Stimulated activated CD4-positive, alpha-beta T cell treated with anti-CD3 and anti-CD28 coated beads, Interleukin-4, amount 100 ng/mL, for 24 hours (primary cell): ENCODE measurements at places on chromosomes 6 and 20.
A peak's percentile ranks its signal among the peaks of the same experiment; 100 is the strongest.

DNA sequence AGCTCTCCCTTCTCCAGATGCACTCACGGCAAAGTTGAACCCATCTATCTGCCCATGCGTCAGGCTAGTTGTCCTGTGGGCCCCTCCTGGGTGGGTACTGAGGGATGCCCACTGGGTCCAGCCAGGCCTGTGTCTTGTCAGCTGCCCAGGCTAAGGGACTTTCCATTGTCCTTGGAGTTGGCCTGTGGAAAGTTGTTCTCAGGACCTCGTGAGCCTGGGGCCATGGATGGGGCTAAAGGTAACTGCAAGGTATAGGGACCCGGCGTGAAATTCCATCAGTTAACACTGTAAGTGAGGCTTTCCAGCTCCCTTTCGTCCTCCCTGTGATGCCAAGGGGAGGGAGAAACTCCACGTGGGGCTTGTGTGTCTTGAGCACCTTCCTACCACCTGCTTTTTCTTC, 126.5 kb downstream of the CEBPB start:
- DNase-seq: no peak

- DNase-seq: no peak
Observed at GRCh38 chr6:86871681-86872080, 65.6 kb upstream of the HTR1E start.

DNA sequence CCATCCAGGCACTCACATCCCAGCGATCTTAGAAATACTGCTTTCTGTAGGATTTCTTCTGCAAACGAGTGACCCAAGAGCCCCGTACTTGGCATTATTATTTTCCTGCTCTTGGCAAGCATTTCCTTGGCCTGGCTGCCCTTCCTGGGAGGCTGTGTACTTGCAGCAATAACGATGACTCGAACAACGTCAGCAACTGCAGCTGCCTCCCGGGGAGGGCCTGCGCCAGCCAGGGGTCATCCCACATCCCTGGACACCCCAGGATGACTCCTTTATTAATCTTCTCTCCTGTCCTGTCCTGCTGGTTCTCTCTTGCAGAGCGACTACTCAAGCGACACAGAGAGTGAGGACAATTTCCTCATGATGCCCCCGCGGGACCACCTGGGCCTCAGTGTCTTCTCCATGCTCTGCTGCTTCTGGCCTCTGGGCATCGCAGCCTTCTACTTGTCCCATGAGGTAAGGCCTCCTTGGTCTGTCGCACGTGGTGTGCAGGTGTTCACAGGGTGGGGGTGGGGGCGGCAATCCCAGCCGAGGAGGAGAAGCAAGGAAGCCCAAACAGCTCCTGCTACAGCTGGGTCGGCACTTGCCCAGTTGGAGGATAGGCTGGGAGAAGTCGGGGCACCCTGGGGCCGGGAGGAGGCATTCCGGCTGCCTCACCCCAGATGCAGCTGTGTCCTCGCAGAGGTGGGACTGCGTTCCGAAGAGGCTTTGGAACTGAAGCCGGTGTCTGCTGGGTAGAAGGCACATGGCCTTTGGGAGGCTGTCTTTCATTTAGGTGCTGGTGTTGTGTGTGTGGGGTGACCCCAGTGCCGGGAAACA, 115.3 kb downstream of the SYNDIG1 start:
- DNase-seq: no peak

DNA sequence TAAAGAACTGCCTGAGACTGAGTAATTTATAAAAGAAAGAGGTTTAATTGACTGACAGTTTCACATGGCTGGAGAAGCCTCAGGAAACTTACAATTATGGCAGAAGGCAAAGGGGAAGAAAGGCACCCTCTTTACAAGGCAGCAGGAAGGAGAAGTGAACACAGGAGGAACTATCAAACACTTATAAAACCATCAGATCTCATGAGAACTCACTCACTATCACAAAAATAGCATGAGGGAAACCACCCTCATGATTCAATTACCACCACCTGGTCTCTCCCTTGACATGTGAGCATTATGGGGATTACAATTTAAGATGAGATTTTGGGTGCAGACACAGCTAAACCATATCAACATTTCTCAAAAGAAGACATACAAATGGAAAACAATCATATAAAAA, 266.3 kb downstream of the EPM2A start:
- DNase-seq: no peak

DNA sequence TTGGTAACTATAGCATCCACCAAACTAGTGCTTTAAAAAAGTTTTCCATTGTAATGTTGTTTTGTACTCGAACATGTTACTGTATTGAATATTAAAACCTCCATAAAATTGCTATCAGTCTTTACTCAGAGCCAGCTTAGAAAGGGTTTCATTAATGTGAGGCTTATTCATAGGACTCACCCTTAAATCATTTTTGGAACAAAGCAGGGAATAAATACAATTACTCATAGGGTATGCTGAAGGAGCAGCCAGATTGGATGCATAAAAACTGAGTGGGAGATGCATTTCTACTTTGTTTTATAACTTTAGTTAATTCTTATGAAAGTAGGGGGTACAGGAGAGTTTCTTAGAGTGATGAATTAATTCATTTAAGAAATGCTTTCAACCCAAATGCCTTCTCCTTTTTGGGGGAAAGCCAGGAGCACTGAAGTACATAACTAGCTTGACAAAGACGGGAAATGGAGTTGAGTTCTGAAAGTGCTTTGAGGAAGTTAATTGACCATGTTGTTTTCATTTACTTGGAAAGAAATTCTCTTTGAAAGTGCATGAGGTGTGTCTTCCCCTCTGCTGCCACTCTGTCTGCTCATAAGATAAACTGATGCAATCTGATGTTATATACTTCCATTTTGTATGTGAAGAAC, 90.3 kb downstream of the RNF144B start:
- DNase-seq: no peak

DNA sequence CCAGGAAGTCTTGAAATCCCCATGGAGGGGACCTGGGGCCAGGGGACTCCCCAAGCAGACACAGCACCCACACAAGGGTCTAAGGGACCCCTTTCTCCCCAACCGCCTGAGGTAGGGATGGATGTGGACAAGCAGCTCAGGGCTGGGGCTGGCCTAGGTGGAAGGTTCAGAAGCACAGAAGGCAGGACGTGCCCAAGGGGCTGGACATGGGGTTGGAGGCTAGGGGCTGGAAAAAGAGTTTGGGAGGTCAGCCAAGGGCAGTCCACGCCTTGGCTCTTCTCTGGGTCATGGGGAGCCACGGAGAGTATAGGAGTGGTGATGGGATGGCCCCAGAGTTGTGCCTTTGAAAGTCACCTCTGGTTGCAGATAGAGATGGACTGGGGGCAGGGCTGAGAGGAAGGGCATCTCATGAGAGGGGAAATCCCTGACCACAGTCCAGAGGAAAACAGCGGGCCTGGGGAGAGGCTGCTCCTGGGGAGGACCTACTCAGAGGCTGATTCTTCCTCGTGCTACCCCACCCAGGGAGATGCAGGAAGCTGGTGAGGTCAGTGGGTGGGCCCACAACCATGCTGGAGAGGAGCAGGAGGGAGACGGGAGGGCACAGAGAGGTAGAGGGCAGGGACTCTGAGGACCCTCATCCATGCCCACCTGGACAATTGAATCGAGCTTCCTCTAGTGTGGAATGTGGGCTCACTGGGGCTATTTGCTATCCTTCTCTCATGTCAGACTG, 2.5 kb upstream of the HSPA12B start:
- DNase-seq: no peak

- no peak for DNase-seq
Observed at GRCh38 chr6:150332939-150333584, 35.8 kb upstream of the IYD start.

GRCh38 chr20:38812709-38813573, 7.4 kb downstream of the PPP1R16B start:
- no peak for DNase-seq

GRCh38 chr20:33291830-33292355, 8.9 kb downstream of the BPIFB1 start:
- peak; percentile 72 for DNase-seq

GRCh38 chr6:40391086-40391485, 196.1 kb downstream of the LRFN2 start:
- no peak for DNase-seq

DNA sequence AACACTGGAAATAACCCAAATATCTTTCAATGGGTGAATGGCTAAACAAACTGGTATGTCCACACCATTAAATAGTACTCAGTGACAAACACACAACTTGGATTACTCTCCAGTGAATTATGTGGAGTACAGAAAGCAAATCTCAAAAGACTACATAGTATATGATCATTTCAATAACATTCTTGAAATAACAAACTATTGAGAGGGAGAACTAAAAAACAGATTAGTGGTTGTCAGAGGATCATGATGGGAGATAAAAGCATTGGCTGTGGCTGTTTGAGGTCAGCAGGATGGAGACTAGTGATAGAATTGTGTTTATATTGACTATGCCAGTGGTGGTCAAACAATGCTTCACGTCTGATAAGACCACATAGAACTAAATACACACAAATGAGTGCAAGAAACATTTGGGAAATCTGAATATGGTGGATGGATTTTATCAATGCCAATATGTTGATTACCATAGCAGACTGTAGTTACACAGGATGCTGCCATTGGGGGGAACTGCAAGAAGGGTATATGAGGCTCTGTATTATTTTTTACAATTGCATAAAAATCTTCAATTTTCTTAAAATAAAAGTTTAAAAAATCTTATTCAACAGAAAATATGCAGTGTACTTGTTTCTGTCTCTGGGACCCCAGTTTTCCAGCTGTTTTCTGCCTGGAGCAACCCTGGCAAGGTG, 242.0 kb downstream of the TBXT start:
- no peak for DNase-seq

DNA sequence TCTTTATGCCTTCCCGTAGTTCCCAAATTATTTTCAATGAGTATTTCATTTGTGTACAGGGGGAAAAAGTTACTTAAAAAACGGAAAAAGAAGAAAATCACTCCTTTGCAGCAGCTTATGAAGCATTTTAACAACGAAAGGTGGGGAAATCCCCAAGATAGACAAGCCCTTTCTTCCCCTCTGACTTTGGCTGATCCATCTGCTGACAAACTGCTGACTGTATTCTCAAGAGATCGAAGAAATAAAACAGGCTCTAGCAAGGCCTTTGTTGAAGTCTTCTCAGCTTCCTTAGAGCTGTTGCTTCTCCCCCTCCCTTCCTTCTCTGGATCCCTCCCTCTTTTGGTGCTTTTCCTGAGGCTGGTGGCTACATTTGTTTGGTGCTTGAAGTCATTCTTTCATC, 325.2 kb downstream of the NRN1 start:
- DNase-seq: no peak

DNA sequence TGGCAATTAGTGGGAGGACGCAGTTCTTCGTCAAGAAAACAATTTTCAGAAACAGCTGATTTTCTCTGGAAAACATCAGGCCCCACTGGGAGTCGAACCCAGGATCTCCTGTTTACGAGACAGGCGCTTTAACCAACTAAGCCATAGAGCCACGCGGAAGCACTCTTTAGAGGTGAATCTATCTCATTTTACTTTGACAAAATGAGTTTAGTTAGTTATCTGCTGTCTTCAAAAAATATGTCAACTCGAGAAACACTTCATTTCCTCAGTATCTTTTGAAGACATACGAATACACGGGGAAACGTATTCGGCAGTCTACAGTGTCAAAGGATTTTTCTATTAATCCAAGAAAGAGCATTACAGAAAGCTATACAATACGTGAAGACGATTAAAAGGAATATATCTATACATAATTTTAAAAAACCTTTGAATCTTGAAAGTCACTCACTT, 26.7 kb downstream of the GPX6 start:
- DNase-seq: peak; percentile 38

DNA sequence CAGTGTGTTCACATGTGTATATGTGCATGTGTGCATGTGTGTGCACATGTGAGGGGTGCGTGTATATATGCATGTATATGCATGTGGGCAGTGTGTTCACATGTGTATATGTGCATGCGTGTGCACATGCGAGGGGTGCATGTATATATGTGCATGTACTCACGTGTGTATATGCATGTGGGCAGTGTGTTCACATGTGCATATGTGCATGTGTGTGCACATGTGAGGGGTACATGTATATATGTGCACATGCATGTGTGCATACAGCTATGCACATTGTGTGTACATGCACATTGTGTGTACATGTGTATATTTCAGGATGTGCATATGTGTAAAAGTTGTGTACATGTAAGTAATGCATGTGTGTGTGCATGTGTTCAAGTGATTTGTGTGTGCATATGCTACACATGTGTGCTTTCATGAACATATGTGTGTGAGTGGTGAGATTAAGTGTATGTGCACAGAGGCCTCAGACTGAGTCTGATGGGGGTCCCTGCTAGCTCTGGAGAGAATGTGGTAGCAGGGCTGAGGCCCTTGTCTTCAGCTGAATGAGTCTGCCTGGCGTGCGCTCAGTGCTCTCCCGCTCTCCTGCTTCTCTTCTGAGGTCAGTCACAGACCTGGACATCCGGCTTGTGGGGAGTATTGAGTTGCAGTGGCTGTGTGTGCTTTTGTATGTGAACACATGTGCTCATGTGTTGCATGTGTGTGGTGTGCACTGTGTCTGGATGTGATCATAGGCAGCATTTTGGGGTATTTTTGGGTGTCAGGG, 19.9 kb upstream of the MYT1 start:
- no peak for DNase-seq

- peak; percentile 29 for DNase-seq
Observed at GRCh38 chr20:49712996-49713752, 504 bp downstream of the B4GALT5 start.

DNA sequence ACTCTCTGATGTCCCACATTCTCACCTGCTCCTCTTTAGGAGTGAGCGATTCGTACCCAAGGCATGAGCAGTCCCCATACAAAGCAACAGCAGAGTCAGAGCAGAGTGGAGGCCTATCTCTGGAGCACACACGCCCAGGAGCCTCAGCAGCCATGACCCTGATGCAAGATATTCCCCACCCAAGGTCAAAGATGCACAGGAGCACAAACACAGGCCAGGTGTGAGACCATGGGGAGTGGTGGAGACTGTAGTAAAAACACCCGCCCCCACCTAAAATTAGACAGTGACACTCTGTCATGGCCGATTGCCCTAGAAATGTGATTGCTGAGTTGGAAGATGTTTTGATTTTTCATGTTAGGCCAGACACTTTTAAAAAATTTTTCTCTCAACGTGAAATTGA, 21.4 kb downstream of the RRBP1 start:
- no peak for DNase-seq

DNA sequence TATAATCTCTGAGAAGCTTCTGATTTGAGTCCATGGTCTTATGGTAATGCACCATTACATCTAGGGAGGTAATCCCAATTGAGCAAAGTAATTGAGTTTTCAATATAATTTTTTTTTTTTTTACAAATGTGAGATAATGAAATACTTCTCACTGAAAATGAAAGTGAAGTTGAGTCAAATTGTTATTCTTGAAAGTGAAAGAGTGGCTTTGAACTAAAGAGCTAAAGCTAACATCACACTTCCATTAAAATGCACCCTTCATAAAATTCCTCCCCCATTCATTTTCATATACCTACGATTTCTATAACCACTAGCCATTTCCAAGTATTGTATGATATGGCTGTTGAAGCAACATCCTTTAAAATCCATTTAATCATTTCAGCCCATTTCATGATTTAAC, 149.1 kb upstream of the IMPG1 start:
- DNase-seq: no peak

DNA sequence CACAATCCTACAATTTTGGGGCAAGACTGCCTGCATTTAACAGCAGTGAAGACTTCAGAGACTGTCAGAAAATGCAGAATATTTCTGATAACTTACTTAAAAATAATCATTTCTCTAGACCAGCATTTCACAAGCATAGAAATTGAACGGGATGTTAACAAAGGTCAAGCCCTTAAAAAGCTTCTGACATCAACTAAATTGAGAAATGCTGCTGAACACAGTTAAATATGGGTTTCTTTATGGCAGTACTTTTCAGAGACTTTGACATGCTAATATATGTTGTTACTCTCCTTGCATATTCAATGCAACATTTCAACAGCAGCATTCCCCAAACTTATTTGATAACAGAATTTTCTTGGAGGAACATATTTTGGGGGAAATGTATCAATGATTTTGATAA, 84.5 kb downstream of the KIF13A start:
- no peak for DNase-seq
